ENCODE measurements at places on chromosomes 6 and 20.

DNA sequence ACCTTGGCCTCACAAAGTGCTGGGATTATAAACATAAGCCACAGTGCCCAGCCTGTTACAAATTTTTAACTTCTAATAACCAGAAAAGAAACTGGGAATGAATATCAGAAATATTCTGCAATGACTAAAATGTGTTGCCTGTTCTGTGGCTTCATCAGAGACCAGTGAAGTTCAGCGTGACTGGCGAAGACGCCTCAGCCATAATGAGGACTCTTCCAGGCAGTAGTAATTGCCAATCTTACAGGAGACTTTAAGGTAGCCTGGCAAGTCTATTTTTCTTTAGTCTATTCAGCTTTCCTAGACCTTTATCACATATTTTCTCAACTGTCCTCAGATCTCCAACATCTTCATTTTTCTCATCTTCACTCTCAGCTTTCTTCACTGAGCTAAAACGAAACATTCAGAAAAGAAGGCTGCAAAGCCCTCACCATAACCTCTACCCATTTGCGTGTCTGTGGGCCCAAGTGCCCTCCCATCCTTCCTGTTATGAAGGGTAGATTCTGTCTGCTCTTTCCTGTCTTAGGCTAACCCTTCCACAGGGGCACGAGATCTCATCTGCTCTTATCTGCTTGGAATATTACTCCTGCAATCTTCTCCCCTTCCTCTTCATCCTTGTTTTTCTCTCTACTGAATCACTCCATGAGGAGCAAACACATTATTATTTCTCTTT, 42.0 kb upstream of the OLIG3 start:
- peak; percentile 26 for DNase-seq

GRCh38 chr20:44908987-44909871, 631 bp upstream of the PABPC1L start:
- no peak for DNase-seq

DNA sequence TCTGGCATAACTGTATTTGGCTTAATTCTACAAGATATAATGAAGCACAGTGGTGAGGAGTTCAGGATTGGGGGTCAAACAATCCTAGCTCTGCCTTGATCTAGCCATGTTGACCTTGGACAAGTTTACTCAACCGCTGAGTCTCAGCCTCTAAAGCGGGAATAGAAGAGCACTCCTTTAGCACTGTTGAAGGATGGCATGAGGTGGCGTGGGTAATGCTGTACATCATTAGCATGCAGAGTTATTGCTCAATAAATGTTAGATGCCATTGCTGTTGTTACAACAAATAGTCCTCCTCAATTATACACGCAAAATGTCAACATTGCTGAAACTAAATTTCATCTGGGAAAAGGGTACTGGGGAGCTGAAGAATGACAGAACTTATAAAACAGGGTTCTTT, 78.6 kb downstream of the KIF13A start:
- no peak for DNase-seq

GRCh38 chr20:1587781-1588532, 30.5 kb upstream of the SIRPD start:
- DNase-seq: no peak

- DNase-seq: no peak
Observed at GRCh38 chr6:126232671-126233070, 107.2 kb upstream of the CENPW start.

- no peak for DNase-seq
Observed at GRCh38 chr6:9537381-9537780, 877.5 kb downstream of the TFAP2A start.

Data from activated effector memory CD4-positive, alpha-beta T cell treated with Interleukin-2 at 50 U/mL for 16 hours (primary cell).